Metanephros (tissue), 2 donors: ENCODE measurements at places on chromosomes 2 and 18. TPM values are rescaled to one million over a fixed set of nuclear protein-coding genes. Genes with fewer than 3 reads are reported as not detected.

Gene FEV
- total RNA-seq: 1.3 TPM

Gene FOXD4L1
- total RNA-seq: 0.12 TPM

Gene TTC39C
- total RNA-seq: 10.0 TPM

Gene RNF152
- total RNA-seq: 51.4 TPM
